Hindlimb muscle (tissue), 1 donor: ENCODE measurements at places on chromosomes 6 and 20. TPM values are rescaled to one million over a fixed set of nuclear protein-coding genes. Genes with fewer than 3 reads are reported as not detected.
A peak's percentile ranks its signal among the peaks of the same experiment; 100 is the strongest.

DNA sequence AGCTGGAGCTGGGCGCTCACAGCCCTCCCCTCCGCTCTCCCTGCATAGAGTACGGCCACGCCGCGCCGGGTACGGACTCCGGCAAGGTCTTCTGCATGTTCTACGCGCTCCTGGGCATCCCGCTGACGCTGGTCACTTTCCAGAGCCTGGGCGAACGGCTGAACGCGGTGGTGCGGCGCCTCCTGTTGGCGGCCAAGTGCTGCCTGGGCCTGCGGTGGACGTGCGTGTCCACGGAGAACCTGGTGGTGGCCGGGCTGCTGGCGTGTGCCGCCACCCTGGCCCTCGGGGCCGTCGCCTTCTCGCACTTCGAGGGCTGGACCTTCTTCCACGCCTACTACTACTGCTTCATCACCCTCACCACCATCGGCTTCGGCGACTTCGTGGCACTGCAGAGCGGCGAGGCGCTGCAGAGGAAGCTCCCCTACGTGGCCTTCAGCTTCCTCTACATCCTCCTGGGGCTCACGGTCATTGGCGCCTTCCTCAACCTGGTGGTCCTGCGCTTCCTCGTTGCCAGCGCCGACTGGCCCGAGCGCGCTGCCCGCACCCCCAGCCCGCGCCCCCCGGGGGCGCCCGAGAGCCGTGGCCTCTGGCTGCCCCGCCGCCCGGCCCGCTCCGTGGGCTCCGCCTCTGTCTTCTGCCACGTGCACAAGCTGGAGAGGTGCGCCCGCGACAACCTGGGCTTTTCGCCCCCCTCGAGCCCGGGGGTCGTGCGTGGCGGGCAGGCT lies 4.6 kb downstream of the KCNK15 start:
- no peak for DNase-seq

DNA sequence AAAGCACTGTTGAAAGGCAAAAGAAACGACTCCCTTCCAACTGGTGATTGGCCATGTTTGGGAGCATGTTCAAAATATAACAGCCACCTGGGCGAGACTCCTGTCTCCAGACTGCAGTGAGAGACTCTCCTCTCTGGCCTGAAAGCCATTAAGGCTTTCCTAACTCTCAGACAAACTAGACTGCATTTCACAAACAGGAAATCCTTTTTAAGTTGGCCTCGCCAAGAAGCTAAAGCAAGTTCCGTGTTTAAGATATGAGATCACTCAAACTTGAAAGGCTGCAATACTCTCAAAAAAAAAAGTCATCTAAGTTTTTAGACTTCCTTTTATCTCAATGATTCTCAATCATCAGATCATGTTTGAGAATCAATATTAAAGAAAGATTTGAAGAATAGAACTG lies 117.0 kb downstream of the TFAP2A start:
- DNase-seq, result no peak

- DNase-seq, result no peak
Measured at GRCh38 chr6:36964908-36965307, 10.4 kb downstream of the PI16 start.

DNA sequence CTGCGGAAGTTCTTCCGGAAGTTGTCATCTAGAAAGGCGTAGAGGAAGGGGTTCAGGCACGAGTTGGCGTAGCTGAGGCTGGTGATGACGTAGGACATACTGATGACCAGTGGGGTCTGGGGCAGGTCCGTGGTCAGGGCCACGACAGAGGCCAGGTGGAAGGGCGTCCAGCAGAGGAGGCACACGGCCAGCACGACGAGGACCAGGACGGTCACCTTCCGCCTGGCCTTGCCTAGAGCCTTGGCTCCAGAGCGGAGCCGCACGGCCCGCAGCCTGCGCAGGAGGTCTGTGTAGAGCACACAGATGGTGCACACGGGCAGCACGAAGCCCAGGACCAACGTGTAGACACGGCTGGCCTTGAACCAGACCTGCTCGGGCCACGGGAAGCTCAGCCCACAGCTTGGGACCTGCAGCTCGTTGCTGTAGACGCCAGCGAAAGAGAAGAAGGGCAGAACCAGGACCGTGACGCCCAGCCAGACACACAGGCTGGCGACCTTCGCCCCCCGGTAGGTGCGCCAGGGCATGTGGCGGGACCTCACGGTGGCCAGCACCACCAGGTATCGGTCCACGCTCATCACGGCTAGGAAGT lies 1.4 kb downstream of the NPBWR2 start:
- no peak for DNase-seq

- DNase-seq, result peak; percentile 24
Measured at GRCh38 chr6:42984924-42985475, 630 bp downstream of the PPP2R5D start.

DNA sequence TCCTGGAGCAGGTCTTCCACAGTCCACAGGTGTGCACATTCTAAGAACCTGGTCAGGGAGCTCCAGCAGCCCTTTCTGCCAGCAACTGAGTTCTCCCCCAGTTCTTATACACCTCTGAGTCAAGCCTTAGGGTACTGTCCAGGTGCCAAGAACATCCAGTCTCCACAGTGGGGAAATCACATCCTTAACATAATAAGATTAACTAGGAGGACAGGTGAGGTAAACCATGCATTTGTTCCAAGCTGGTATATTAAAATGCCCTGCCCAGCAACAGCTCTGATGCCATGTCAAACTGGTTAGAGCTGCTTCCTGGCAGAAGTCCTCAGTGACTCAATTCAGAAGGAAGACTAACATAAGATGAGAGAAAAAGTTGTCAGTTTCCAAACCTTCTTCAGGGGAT lies 303.9 kb upstream of the SGK1 start:
- DNase-seq, result no peak

DNA sequence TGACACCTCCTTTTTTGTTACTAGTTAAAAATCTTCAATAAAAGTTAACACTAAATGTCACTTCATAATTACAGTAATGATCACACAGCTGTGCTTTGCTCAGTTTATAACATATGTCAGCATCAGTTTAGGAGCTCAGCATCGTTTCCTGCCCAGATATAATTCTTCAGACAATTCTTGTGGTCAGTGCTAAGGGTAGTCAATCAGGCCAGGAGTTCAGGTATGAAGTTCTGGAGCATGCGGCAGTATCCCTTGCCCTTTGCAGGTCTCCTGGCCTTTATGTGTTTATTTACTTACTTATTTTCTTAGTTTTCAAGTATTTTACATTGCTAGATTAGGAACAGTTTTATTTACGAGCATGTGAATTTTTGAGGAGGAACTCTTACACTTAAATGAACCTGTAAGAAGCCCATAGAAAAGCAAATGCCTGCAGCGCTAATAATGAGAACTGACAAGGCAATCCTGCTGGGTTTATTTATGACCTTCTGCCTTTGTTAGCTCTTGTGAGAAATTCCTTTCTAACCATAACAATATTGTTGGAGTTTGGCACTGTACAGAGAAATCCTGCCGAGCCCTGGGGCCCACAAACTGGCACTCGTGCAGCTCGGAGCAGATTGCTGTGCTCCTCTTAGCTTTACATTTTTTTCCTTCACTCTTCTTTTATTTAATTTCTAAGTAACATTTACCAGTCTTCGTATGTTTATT lies 252.8 kb downstream of the TMEM242 start:
- DNase-seq, result no peak

GRCh38 chr20:32445539-32446273 lies 87.6 kb downstream of the ASXL1 start:
- DNase-seq, result no peak

GRCh38 chr6:33856031-33856590 lies 52.3 kb upstream of the MLN start:
- no peak for DNase-seq

Gene ADGRF4
- not detected for polyA plus RNA-seq

Gene SLC44A4
- 0.23 TPM for polyA plus RNA-seq

Gene BTN1A1
- polyA plus RNA-seq, result 0.25 TPM
